AG04449 (cell line): ENCODE measurements at places on chromosomes 2 and 18.

GRCh38 chr2:227906991-227907390, 35.6 kb downstream of the DAW1 start:
- no peak for DNase-seq

- DNase-seq, result no peak
Observed at GRCh38 chr2:129281791-129282530, 697.5 kb upstream of the RAB6C start.

- no peak for DNase-seq
Observed at GRCh38 chr2:64865831-64866345, 123.3 kb upstream of the SLC1A4 start.

- DNase-seq, result no peak
Observed at GRCh38 chr18:64707052-64707451, 558.2 kb upstream of the LINC00305 start.

- DNase-seq, result no peak
Observed at GRCh38 chr2:3956892-3957291, 253.5 kb downstream of the DCDC2C start.

DNA sequence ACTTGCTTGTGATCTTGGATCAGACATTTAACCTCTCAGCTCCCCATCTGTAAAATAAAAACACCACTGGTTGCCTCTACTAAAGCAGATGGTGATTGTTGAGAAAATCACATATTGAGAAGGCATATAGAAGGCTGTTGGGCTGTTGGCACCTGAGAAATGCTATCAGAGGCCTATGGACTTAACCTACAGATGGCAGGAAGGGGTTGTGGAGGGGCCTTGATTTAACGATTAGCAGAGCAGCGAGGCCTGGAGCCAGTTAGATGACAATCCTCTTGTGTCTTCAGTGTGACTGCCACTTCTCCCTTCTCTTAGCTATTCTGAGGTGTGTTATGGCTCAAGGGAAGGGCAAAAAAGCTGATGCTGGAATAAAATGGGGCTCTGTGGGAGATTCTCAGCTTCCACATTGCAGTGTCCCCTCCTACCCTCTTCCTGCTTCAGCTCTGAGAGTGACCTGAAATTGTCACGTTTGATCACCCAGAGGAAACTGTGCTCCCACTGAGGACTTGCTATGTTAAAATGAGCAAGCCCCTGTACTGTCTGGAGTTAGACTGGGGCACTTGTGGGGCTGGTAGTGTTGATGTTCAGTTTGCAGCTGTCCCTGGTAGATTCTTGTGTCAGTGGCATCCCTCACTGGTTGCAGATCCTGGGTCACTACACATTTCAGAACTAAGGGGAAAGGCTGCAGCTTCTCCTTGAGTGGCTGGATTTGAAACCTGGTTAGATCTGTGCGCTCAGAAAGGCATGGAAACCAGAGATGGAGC, 31.5 kb downstream of the CXCR4 start:
- DNase-seq, result no peak

GRCh38 chr18:69838620-69839411, 108.9 kb downstream of the CD226 start:
- DNase-seq, result no peak

DNA sequence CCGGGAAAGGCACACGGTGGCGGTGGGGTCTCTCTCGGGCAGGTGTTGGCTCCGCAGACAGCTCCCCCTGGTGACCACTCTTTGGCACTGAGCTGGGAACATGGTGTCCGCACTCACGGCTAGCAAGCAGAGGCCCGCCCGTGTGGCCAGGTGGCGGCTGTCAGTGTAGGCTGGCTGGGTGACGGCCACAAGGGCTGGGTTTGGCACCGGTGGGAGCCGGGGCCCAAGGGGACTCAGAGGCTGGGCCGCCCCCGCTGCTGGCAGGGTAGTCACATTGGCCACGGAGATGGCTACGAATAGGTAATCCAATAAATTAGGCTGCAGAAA, 1071.7 kb downstream of the RPIA start:
- no peak for DNase-seq

DNA sequence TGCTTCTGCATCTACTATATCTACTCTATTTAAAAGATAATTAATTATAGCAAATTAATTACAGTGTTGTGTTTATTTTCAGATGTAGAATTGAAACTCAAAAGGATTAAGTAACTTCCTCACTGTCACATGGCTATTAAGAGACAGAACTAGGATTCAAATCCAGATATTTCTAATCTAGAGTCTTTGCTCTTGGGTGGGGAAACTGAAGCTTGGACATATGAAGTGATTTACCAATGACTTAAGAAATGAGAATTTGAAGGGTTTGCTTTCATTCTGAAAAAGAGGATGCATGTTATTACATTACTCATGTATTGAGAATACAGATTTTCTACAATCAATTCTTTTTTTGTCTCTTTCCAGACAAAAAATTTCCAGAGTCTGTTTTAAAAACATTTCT, 191.5 kb upstream of the SMAD7 start:
- no peak for DNase-seq

DNA sequence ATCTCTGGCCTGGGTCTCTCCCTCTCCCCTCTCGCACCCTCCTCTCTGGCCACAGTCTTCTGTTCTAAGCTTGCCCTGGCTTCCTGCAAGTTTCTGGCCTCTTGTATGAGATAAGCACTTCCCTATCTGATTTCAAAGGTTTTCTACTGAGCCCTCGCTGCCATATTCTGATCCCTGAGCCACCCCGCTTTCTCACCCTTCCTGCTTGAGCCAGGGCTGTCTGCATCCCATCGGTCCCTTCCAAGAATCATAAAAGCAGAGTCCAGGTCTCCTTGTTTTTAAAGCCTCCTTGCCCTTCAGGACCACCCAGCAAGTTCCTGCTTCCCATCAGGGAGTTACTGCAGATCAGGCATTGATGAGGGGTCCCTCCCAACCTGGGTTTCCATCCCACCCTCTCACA, 110.2 kb downstream of the PRKCE start:
- DNase-seq, result no peak

- DNase-seq, result no peak
Observed at GRCh38 chr2:66836851-66837250, 401.9 kb downstream of the MEIS1 start.

GRCh38 chr18:79784071-79784913, 13.4 kb upstream of the KCNG2 start:
- DNase-seq, result no peak

GRCh38 chr2:125696560-125696959, 959.4 kb upstream of the GYPC start:
- DNase-seq, result no peak

DNA sequence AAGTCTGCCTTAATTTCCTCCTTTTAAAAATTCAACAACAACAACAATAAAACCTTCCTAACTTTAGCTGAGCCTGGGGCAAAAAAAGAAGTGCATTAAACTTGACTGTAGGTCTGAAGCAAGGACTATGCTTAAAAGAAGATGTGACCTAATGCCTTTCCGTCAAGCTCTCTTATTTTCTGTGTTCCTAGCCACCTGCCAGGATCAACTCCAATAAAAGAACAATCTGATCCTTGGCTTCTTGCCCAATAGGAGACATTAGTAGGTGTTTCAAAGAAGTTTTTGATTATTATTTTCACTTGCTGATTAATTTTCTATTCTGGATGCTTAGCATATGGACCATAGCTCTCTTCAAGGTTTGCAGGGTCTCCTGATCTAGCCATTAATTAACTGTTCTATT, 237.5 kb downstream of the STK39 start:
- DNase-seq, result no peak

GRCh38 chr2:158766524-158766923, 28.6 kb upstream of the DAPL1 start:
- DNase-seq, result no peak

GRCh38 chr2:234211797-234212196, 161.3 kb downstream of the SPP2 start:
- DNase-seq, result no peak

- DNase-seq, result no peak
Observed at GRCh38 chr18:58195278-58195765, 151.3 kb downstream of the NEDD4L start.

DNA sequence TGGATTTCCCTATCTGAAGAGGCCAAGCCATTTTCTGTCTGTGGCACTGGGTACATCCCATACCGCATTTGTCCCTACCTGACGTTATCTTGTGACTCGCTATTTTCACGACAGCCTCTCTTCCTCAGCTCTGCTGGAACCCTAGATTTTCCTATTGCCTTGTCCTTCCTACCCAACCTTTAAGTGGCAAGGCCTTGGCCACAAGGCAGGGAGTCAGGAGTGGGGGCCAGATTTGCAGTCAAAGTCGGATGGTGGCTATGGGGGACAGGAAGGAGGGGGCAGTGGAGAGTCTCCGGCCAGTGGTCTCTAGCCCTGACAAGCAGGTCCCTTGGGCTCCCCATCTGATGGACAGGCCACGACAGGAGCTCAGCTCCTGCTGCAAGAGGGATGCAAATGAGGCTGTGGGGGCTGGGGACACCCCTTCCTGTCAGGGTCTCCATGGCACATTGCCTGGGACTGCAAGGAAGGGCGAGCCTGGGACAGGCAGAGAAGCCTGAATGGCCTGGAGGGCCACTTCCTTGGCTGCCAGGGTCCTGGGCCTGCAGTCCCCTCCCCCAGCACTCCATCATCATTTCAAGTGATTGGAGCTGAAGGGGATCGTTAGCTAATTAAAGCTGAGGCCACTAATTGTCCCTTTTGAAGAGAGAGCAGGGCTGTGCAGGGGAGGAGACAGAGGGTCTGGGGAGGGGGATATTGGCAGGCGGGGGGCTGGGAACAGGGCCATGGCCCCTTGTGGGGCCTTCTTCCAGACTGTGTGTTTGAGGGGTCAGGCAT, 6.3 kb upstream of the ECEL1 start:
- DNase-seq, result no peak

DNA sequence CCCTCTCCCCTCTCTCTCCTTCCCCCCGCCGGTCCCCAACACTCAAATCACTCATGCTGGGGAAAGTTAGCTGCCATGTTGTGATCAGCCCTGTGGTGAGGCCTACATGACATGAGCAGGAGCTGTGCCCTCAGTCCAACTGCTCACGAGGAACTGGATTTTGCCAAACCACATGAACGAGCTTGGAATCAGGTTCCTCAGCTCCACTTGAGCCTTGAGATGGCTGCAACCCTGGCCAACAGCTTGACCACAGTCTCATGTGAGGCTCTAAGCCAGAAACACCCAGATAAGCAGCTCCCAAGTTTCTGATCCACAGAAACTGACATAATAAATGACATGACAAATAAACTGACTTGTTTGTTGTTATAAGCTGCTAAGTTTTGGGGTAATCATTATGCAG, 38.4 kb downstream of the ARL4C start:
- DNase-seq, result no peak

DNA sequence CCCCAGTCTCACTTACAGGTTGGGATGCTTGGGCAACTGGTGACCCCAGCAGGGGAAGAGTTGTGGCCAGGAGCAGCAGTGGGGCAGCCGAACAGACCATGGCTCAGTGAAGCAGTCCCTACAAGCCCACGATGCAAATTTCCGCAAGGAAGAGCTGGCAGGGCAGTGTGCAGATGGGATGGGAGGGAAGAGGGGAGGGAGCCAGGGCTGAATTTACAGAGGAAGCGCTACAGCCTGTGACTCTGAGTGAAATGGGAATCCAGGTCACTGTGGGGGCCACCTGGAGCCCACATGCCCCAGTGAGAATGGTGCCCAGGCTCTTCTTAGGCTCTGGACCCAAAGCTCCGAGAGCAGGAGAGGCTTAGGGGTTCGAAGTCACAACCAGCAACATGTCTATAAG, 27.0 kb upstream of the SELENOI start:
- DNase-seq, result no peak

GRCh38 chr2:205754924-205755321, 72.6 kb downstream of the NRP2 start:
- DNase-seq, result no peak

GRCh38 chr2:114550895-114551793, 108.7 kb downstream of the DPP10 start:
- no peak for DNase-seq

DNA sequence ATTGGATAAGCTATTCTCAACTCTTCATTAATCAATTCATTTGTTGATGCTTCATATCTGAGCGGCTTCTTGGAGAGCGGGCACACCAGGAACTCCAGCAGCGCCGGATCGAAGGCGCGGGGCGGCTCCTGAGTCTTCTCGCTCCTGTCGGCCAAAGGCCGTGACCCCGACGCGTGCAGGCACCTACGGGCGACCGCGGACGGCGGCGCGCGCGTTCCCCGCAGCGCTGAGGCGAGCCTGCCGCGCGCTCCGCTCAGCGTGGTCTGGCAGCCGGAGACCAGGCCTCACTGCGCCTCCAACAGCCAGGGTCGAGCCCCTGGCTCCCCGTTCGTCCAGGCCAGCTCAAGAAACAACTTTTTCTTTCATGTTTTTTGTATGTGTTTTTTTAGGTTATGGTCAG, 97.5 kb downstream of the ICA1L start:
- no peak for DNase-seq

GRCh38 chr2:119223521-119224390, at the start of gene STEAP3:
TSS of gene STEAP3 (plus strand) at chr2:119223834. CDS start at chr2:119231013, 7,179 bp downstream.
- DNase-seq, result no peak

DNA sequence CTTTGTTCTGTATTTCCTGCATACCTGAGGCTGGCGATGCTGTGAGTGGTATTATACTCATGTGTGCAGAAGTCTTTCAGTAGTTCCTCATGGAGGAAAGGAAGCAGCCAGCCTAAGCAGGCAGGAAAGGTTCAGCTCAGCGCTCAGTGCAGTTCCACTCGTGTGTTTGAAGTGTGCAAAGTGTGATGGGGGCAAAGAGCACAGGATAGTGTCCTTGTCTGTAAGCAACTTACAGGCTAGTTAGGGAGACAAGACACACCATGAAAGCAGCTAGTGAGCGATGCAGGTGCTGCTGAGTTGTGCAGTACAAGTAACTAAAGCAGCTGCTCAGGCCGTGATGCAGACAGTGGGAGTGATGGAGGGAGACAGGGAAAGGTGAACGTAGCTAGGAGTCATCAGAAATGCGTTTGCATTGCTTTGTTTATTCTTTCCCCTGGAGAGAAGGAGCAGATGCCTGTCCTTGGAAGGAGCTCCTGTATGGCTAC, 146.2 kb downstream of the LDLRAD4 start:
- no peak for DNase-seq

DNA sequence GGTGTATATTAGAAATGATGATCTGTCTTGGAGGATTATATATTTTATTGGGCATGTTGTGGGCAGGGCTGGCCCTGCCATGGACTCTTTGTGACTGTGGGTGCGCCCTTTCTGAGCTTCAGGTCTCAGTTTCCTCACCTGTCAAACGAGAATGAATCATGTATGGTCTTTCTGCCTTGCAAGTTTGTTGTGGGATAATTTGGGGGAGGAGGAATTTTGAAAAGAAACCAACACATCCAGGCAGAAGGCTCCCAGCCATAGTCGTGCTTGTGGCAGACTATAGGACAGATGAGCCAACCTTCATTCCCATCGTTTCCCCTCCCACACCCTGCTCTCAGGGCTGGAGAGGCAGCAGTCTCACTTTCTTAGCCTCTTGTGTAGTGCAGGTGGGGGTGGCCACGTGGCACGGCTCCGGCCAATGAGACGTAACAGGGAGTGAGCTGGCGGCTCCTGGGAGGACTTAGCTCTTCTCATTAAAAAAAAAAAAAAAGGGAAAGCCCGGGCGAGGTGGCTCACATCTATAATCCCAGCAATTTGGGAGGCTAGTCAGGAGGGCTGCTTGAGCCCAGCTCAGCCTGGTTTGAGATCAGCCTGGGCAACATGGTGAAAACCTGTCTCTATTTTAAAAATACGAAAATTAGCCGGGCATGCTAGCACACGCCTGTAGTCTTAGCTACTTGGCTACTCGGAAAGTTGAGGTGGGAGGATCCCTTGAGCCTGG, 63.1 kb downstream of the RHOB start:
- DNase-seq, result no peak
